ENCODE measurements at places on chromosomes 5 and 9.

DNA sequence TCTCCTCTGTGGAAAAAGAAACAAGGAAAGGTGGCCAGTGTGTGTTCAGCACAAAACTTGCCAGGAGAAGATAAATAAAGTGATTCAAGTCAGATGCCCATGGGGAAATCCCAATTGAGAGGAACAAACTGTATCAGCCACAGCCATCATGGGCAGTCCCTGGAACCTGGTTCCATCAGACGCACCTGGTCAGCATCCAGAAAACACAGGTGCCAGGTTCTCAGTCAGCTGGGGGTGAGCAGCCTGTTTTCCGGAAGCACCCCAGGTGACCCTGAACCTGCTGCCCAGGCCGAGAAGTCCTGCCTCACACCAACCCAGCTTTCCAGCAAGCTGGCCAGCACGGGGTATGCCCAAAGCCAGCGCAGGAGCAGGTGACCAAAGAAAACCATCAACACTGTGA is 30.5 kb downstream of the PTCH1 start:
- DNase-seq, result no peak

DNA sequence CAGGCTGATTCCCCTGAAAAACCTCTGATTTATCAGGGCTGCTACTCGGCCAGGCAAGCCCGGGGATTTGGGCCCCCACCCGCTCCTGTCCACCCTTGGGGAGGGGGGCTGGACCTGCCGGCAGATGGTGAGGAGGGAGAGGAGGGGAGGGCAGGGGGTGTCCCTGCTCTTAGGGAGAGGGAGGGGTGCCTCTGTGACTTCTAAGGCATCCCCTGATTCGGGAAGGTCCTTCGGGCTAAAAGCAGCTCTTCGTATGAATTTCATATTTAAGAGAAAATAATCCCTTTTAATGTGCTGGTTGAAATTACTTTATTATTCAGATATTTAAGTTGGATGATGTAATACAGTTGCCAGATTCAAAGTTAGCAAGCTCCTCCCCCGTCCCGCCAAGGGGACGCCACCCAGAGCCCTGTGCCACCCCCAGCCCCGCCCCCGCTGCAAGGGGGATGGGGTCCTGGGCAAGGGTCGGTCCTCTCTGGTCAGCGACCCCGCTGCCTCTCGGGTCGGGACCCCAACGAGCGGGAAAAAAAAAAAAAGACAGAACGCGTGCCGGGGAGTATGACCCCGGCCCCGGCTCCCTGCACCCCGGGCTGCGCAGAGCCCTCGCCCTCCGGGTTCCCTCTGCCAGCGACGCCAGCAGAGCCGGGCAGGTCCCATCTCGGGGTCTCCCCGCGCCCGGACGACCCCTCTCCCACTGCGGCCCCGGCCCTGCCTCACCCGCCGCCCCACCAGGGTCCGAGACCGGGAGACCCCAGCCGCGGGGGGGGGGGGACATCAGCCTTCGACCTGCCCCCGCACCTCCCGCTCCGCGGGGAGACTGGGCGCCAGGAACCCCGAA is 12.4 kb downstream of the LHX3 start:
- no peak for DNase-seq

DNA sequence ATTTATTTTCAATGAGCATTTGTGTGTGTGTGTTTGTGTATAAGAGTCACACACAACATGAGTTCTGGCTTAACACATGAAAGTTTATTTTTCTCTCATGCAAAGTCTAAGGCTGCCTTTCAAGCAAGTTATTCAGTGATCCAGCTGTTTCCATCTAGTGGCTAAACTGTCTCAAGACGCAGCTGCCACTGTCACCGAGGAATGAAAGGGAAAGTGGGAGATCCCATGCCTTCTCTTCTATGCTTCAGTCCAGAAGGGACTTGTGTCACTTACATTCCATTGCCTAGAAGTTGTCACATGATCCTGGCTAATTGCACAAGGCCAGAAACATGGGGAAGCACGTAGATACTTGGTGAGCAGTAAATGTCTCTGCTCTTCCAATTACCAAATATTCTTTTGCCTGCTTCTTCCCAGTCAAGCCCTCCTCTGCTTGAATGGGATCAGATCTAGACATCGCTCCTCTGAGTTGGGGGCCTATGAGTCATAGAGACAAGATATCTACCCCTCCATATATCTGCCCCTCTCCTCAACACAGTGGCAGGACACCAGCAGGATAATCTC is 30.4 kb upstream of the SLIT3 start:
- no peak for DNase-seq

- no peak for DNase-seq
Observed at GRCh38 chr5:58934629-58935097, 351.8 kb downstream of the RAB3C start.

DNA sequence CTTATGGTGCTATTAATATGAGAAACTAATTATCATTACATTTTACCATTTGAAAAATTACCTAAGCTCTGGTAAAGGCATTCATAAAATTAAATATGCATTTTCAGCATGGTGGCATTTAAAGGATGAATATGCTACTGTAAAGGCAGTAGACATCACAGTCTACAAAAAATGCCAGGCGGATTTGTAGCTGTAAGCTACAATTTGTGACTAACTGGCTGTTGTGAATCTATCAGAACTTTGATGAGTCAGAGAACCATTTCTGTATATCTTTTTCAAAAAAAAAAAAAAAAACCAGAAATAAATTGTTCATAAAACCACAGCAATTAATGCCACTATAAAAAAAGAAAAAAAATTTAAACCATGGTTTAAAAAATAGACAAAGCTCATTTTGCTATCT is 186.3 kb downstream of the NFIB start:
- DNase-seq, result peak; percentile 20

DNA sequence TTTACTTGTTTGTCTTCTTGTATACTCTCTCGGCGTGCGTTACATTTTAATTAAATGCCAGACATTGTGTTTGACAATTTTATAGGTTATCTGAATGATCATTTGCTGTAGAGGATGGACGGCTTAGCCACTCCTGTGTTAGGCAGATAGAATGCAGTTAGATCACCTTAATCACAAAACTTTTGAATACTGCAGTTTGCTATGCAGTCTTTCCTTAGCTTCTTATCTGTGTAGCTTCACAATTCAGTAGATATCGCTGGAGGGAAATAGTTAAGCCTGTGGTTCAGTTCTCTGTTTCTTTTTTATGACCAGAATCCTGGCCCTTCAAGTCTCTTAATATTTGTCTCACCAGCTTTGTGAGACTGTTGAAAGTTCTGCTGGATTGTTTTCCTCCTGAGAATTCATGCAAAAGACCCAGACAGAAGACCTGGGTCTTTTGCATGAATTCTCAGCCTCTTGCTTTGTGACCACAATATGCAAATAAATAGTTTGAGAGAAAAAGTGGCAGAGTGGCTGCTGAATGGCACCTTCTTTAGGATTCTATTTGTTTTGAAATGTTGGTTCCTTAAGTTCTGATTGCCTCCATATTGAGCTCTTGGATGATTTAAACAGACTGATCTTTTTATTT is 40.2 kb downstream of the RASA1 start:
- DNase-seq, result no peak

DNA sequence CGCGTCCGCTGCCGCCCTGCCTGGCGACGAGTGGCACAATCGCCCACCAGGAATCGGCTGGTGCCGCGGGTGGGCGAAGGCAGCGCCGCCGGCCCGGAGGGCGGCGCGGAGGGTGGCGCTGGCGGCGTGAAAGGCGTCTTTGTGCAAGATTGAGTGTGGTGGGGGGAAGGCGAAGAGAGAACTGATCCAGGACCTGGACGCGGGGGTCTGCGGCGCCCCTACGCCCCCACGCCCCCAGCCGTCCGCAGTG is 4.6 kb upstream of the RGMB start:
- DNase-seq, result no peak

DNA sequence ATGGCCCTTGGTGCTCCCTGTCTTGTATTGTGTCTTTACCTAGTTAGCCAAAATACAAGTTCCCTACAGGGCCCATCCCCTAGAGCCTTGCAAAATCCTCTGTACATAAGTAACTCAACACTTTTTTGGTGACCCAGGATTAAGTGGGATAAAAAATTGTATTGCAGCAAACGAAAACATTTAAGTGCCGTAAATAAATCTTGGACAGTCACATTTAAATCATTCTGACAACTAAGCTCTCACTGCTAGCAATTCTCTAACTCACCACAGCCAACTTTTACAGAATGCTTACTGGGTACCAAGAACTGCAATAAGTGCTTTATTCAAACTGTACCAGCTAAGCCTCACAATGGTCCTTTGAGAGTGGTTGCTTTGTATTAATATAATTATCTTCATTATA is 56.6 kb downstream of the GNAQ start:
- no peak for DNase-seq

- DNase-seq, result no peak
Observed at GRCh38 chr5:42912184-42912798, 100.6 kb upstream of the SELENOP start.

GRCh38 chr5:133995883-133996563 is 8.8 kb downstream of the VDAC1 start:
- DNase-seq, result no peak

GRCh38 chr5:2591777-2592453 is 159.6 kb downstream of the IRX2 start:
- no peak for DNase-seq

DNA sequence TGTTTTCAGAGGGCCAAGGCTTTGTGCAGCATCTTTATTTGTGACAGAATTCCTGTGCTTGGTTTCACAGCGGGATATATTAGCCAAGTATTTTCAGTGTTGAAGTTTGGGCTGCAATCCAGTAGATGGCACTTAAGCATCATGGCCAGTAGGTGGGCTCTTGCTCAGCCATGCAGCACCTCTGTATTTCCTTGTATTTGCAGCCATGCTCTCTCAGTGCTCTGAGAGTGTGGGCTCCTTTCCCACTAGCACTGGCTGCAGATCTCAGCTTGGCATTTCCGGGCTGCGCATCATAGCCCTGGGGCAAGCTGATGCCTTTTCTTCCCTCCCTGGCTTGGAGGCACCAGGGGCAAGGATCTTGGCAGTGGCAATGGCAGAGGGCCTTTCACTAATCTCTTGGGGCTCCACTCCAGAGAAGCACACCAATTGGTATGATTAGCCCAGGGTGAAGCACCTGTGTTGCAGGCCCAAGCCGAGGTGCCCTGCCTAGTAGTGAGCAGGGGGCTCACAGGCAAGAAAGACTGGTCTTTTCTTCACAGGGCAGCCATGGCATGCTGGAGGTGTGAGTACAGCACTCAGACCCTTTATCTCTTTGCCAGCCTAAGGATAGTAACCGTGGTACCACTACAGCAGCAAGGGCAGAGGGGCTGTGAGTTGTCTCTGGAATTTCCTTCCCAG is 48.3 kb downstream of the SLCO6A1 start:
- DNase-seq, result no peak

- DNase-seq, result no peak
Observed at GRCh38 chr5:151591144-151591819, at the start of gene FAT2. TSS of gene FAT2 (minus strand) at chr5:151591331. CDS start at chr5:151568931, 22,400 bp downstream.

DNA sequence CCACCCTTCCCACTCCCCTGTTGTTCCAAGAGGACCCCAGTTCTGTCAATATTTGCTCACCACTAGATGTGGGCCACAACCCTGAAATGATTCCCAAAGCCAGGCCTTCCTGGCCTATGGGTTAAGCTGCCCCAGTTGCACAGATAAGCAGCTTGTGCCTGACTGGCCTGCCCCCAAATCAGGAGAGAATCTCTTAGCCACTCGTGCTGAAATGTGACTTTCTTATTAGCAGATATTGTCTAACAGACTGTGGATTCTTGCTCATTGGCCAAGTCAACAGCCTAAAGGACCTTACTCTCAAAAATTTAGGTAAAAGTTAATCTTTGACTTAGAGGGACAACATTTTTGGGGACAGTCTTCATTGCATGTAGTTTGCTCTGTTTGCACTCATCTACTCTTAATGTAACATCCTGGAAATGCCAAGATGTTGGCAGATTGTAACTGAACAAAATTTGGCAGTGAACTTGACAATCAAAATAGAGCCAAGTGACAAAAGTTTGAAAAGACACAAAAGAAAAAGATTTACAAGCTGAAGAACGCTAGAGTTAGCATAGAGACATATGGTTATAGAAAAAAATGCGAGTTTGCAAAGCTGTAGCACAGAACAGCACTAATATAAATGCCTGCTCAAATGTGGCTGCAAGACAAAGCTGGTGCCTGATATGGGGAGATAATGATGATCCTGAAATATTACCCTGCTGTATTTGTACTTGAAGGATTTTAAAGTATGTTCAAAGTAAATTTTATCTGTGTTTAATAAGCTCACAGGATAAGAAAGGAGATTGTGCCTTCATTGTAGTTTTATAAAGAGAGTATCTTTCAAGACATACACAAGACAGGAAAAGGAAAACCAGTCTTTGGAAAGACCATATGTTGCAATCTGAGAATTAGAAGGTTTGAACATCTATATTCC is 29.0 kb upstream of the FSD1L start:
- DNase-seq, result no peak

- DNase-seq, result peak; percentile 4
Observed at GRCh38 chr5:95417971-95418370, 26.8 kb downstream of the FAM81B start.

GRCh38 chr9:76932757-76933156 is 26.8 kb upstream of the PRUNE2 start:
- peak; percentile 23 for DNase-seq

DNA sequence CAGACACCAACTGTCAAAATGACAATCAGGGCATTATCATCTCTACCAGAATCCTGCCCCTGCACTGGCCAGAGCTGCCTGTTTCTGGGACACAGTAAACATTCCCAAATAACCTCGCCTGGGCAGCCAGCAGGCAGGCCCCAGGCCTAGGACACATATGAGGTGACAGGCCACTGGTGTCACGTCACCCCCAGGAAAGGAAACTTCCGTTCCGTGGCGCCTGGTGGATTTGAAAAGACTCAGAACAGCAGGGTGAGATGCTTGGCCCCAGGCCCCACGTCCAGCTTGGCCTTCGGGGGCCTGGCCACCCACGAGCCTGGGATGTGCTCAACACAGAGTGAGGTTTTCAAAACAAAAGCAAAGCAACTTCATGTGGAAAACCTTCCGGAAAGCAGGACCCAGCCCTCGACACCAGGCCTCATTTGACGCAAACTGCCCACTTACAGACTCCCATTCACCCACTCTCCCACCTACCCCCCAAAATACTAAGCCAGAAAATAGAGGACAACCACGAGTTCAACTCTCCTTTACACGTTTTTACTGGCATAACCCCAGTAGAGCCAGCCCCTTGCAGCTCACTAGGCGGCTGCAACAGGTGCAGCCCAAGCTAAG is 1.2 kb downstream of the SEMA4D start:
- no peak for DNase-seq

GRCh38 chr5:128586848-128587247 is 48.8 kb upstream of the FBN2 start:
- DNase-seq, result no peak

DNA sequence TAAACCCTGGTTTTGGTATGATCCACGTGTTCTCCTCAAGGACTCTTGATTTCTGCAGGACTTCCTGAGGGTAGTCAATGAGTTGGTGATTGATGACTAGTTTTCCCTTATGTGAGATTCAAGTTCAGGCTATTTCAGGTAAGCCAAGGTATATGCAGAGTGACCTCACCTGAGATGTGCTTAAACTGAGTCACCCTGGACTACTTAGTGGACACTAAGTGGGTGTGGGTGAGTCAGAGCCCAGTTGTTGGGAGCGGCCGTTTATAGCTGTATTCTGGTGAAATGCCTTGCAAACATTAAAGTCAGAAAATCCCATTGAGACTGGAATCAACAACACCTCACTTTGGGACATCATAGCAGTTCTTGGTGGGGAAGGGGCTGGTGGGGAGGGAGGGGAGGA is 62.9 kb downstream of the SLC28A3 start:
- no peak for DNase-seq

GRCh38 chr5:2157372-2157771 is 274.6 kb upstream of the IRX4 start:
- DNase-seq, result no peak
